ENCODE measurements at places on chromosomes 13 and 19.
A peak's percentile ranks its signal among the peaks of the same experiment; 100 is the strongest.

GRCh38 chr19:5392486-5392885, 51.9 kb upstream of the PTPRS start:
- no peak for DNase-seq

- DNase-seq: no peak
Measured at GRCh38 chr13:39405596-39406205, 197.3 kb downstream of the LHFPL6 start.

DNA sequence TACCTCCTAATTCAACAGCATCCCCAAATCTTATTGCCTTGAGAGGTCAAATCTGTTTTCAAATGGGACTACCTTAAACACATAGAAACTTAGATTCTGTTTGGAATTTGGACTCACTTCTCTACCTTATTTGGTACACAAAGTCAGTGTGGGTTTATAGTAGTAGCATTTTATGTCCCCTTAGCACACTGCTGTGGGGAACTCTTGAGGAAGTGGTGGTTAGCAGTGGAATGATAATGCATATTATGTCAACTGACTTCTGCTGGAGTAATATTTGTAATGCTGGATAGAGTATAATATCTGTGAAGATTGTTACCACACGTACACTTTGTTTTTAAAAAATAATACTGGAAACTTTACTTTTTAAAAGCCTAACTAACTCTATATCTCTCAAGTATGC, 386.3 kb downstream of the NDFIP2 start:
- no peak for DNase-seq

DNA sequence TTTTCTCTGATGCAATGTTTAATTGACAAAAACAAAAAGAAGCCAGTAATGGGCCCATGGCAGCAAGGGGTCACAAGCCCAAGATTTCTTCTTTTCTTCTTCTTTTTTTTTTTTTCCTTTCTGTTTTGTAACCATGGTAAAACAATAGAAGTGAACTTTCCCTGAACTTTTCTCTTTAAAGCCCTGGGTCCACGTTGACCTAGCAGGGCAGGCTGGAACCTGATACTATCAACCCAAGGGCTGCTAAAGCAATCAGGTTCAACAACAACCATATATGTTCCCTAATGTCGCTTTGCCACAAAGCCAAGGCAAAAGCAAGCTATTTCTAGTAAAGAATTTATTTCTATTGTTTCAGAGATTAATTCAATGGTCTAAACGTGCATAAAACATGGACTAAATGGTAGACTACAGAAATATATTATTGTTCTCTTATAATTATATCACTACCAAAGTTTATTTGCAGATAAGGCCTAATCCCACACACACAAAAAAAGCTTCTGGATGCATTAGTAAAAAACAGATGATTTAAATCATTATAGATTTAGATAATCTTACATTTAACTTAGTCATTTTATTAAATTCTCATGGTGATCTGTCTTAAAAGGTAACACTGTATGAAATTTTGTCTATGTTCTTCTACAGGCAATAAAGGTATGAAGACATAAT, 153.9 kb downstream of the DACH1 start:
- DNase-seq: peak; percentile 60

DNA sequence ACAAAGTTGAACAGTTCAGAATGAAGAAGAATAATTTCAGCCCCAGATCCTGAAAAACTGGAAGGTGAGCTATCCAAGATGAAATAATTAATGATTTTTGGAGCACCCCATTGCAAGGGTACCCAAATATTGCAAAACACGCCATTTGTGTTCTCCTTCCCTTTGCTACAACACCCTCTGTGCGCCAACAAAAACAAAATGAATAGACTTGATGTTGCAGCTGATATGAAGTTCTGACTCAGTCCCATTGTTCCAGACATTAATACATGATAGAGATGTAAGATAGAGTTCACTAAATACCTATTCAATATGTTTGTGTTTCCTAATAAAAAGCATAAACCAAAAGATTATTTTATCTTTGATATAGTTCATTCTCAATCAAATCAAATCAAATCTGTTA, 287.5 kb upstream of the SOX21 start:
- DNase-seq: no peak

- DNase-seq: no peak
Measured at GRCh38 chr13:41325752-41326151, 14.7 kb downstream of the NAA16 start.

DNA sequence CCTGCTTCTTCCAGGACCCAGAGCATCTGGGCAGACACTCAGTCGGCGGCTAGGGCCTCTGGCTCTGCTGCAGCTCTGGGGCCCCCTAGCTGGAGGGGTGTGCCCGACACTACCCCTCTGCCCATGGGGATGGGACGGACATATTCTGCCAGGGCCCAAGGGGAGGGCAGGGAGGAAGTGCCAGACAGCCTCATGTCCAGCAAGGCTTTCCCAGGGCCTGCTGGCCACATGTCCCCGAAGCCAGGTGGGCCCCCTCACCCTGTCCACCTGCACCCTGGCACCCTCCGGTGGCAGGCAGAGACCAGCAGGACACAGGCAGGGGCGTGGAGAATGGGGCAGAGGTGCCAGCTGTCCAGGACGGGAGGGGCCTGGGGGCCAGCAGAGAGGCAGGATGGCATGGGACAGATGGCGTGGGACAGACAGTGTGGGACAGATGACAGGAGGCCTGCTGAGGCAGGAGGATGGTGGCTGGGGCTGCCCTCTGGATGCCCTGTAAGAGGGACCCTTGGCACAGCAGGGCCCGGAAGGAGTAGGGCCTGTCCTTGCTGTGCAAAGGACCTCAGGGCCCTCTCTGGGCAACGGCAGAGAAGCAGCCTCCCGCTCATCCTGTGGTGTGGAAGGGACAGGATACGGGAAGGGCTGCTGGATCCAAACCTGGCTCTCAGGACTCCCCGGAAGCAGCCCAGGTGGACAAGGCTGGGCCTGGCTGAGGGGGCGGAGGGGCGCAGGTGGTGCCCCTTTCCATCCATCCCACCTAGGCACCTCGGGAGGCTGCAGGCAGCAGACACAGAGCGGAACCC, 29.1 kb downstream of the CEBPG start:
- DNase-seq: peak; percentile 3

DNA sequence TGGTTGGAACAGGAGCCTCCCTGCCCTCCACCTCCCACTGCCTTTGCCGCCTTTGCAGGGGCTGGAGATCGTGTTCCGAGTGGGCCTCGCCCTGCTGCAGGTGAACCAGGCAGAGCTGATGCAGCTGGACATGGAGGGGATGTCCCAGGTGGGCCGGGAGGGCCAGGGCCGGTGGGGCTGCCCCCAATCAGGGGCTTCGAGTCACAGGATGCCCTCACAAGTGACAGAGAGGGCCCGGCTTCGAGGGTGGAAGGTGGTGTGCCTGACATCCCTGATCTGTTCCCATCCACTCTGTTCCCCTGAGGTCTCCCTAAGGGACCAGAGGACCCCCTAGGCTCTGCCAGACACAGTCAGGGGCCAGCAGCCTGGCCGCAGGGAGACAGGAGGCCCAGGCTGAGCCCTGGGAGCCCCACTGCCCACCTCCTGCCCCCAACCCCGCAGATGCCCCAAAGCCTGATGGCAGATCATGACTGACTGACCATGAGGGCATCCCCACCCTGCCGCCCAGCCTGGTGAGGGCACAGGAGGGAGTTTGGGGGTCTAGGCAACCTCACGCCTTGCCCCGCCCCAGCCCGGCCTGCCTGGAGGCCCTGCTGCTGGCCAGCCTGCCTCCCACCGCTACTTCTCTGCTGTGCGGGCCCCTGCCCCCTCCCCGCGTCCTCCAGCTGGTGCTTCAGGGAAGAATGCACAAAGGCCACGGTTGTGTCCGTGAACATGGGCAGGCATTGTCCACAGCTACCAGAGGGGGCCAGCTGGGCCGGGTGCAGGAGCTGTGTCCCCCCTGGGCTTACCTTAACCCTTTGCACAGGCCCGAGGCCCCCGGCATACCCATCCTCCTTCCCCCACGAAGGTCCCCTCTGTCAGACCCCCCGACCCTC, 21.8 kb downstream of the EVI5L start:
- no peak for DNase-seq

- no peak for DNase-seq
Measured at GRCh38 chr13:76455960-76456359, 430.2 kb downstream of the KCTD12 start.

Measured in nephron progenitor cell (in vitro differentiated cells).